ENCODE measurements at places on chromosomes 12 and 14.

DNA sequence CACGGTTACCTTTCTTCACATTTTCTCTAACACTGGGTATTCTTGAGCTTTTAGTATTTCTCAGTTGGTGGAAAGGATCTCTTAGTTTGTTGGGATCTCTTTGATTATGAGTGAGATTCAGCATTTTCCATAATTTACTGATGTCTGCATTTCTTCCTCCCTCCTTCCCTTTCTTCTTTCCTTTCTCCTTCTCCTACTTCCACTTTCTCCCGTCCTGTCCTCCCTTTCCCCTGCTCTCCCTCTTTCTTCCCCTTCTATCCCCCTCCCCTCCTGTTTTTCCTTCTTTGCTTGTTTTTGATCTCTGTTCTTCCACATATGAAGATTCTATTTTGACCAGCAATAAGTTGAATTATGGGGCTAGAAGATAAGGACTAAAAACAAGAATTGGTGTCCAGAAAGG, 66.9 kb downstream of the FUT8 start:
- DNase-seq = no peak

GRCh38 chr12:43742106-43742505, 16.5 kb downstream of the PUS7L start:
- no peak for DNase-seq

DNA sequence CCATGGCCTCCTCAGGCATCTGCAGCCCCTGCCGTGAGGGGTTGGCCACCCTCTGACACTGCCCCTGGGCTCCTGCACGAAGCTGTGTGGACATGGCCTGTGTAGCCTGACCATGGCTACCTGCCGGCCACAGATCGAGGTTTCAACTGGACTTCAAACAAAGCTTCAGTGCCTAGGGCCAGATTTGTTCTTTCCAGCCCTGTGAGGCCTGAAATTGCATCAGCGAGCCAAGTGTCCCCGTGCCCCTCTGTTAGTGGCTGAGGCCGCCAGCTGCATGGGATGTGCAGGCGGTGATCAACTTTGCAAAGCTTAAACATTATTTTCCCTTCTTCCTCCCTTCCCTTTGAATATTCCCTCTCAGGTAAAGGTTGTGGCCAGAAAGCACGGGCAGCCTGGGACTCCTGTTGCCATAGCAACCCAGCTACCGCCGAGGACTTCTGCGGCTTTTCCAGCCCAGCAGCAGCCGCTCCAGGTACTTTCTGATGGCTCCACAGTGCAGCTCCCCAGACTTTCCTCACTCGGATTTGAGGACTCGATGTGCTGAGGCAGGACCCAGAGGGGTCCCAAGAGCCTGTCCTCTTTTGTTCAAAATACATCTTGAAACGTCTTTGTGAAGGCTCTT, 35.8 kb downstream of the DDX51 start:
- no peak for DNase-seq

DNA sequence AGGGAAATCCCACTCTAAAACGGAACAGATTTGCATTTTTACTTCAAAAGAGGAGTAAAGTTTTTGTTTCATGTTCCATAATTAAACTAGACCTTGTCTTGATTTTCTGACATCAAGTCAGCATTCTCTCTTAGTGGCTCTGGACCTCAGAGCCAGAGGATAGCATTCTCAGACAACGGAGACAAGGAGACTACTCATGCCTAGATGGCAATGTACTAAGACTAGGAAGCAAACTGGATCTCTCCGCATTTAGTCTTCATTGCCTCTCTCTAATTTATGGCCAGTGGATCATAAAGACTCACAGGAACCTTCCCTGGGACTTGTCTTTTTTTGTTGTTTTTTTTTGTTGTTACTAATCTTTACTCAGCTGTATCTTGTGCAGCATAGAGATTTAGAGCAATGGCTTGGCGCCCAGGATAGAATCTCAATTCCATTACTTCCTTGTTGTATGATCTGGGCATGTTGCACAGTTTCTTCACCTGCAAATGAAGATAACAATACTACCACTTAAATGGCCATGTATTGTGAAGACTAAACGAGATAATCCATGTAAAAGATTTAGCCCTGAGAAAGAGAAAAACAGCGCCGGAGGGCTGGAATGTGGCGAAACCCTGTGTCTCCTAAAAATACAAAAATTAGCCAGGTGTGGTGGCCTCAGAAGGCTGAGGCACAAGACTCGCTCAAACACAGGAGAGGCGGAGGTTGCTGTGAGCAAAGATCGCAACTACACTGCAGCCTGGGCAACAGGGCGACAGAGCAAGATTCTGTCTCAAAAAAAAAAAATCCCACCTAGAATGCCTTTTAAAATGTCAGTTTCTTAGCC, 4.0 kb upstream of the GEMIN2 start:
- no peak for DNase-seq
